ENCODE measurements at places on chromosomes 1 and 21. TPM values are rescaled to one million over a fixed set of nuclear protein-coding genes. Genes with fewer than 3 reads are reported as not detected.

The DNAJC28 gene
- total RNA-seq: not detected

The BACE2 gene
- 0.37 TPM for total RNA-seq

The FCRL2 gene
- total RNA-seq: 0.44 TPM

The RNU1-1 gene
- 3,922 TPM for total RNA-seq

The ETS2 gene
- 10.9 TPM for total RNA-seq

The SIK1 gene
- total RNA-seq: 229 TPM

The TAL1 gene
- total RNA-seq: 1.3 TPM

The MYCL gene
- total RNA-seq: 1.2 TPM

The GJC2 gene
- 1.9 TPM for total RNA-seq

The GLMP gene
- 21.2 TPM for total RNA-seq

The LRRC3 gene
- total RNA-seq: 0.85 TPM

All from T-helper 17 cell (primary cell).